ENCODE measurements at places on chromosomes 12 and 14. TPM values are rescaled to one million over a fixed set of nuclear protein-coding genes. Genes with fewer than 3 reads are reported as not detected.

Gene AKAP5
- total RNA-seq = 0.16 TPM

Gene SLC41A2
- 2.9 TPM for total RNA-seq

Gene KRT6A
- not detected for total RNA-seq

Gene NKX2-8
- not detected for total RNA-seq

Gene DENR
- 37.3 TPM for total RNA-seq

Gene KCNK13
- total RNA-seq = 0.21 TPM

Gene CLEC2A
- not detected for total RNA-seq

Gene TAS2R46
- 2.2 TPM for total RNA-seq

Gene GPR84
- total RNA-seq = 0.99 TPM

Gene MYF5
- not detected for total RNA-seq
